Activated T-helper 1 cell treated with anti-CD3 and anti-CD28 coated beads, Interleukin-2, amount 50 U/mL, for 16 hours (primary cell): ENCODE measurements at places on chromosomes 5 and 9.

DNA sequence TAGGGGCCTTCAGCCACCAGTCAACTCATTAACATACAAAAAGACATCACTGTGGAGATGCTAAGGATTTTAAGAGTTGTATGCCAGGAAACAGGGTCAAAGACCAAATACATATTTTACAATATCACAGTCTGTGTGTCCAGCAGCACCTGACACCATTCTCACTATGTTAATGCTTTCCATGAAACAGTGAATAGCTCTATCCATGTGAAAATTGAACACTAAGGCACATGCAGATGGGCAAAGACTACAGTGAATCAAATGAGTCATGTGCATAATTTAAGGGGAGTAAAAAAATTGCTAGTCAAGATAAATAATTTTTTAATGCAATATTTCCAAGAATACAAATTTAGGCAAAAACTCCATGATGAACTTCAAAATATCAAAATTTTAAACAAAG, 7.6 kb upstream of the SPATA31E1 start:
- no peak for DNase-seq

- no peak for DNase-seq
Measured at GRCh38 chr5:177403102-177403791, 2.8 kb upstream of the PFN3 start.

DNA sequence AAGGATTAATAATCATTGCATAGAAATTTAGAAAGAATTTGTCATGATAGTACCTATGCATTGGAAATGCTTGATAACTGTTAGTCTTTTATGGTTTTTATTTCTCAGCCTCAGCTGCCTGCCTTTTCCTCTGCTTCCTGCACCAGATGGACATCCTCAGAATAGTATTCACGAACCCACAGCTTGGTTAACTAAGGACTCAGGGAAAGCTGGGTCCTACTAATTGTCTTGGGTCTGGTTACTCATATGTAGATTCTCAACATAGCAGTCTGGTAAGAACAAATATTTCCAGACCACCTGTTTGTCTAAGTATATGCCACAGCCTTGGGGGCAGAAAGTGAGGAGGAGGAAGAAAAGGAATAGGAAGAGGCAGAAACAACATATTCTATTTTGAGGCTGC, 464.5 kb upstream of the SMARCA2 start:
- no peak for DNase-seq

DNA sequence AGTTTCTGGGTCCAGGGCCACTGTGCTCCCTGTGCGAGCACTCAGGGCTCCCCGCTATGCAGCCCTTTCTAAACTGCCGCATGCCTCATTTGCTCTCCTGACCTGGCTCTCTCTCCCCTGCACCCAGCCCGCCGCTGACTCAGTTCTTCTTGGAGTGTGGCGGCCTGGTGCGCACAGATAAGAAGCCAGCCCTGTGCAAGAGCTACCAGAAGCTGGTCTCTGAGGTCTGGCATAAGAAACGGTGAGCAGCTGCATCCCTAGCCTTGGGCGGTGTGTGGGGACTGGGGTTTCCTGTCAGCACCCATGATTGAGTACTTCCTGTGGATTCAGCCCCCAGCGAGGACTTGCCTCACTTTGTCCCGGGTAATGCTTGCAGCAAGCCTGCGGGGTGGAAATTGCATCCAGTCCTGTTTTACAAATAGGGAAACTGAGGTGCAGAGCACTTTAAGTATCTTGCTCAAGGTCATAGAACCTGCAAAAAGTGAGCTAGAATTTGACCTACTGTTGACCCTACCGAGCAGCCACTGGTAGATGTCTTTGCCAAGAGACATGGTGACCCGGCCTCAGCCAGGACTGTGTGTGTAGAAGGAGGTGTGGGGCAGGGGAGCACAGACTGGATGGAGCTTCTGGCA, 27.9 kb downstream of the USP20 start:
- DNase-seq = peak; percentile 49
